ENCODE measurements at places on chromosomes 16 and 17. TPM values are rescaled to one million over a fixed set of nuclear protein-coding genes. Genes with fewer than 3 reads are reported as not detected.

GRCh38 chr16:81280393-81280792, 34.4 kb upstream of the GAN start:
- no peaks in the 10 kb centered on the region for H3K4me1 ChIP-seq
- no peaks in the 10 kb centered on the region for H3K27me3 ChIP-seq
- no peak overlapping the region for H3K27ac ChIP-seq
- H3K4me3 ChIP-seq, result no peak overlapping the region

DNA sequence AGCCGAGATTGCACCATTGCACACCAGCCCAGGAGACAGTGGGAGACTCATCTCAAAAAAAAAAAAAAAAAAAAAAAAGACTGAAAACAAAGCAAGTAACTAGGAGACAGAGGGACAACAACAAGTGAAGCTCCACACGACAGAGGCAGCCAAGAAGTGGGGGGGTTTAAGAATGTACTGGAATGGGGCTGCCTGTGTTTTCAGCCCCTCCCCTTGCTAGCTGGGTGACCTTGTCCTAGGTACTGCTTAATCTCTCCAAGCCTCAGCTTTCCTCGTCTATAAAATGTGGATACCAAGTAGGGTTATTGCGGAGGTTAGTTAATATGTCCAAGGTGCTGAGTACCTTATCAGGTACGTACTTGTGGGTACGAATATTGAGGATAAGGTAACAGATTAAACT, 163.8 kb upstream of the CACNG5 start:
- no peaks in the 10 kb centered on the region for H3K27me3 ChIP-seq
- no peaks in the 10 kb centered on the region for H3K36me3 ChIP-seq
- no peak overlapping the region for H3K4me3 ChIP-seq

- no peak for DNase-seq
- no peaks in the 10 kb centered on the region for H3K4me1 ChIP-seq
- no peak overlapping the region for H3K4me3 ChIP-seq
- no peaks in the 10 kb centered on the region for H3K36me3 ChIP-seq
- no peak overlapping the region for H3K27ac ChIP-seq
These were observed 112.6 kb upstream of the MPHOSPH6 start for GRCh38 chr16:82282662-82283061.

DNA sequence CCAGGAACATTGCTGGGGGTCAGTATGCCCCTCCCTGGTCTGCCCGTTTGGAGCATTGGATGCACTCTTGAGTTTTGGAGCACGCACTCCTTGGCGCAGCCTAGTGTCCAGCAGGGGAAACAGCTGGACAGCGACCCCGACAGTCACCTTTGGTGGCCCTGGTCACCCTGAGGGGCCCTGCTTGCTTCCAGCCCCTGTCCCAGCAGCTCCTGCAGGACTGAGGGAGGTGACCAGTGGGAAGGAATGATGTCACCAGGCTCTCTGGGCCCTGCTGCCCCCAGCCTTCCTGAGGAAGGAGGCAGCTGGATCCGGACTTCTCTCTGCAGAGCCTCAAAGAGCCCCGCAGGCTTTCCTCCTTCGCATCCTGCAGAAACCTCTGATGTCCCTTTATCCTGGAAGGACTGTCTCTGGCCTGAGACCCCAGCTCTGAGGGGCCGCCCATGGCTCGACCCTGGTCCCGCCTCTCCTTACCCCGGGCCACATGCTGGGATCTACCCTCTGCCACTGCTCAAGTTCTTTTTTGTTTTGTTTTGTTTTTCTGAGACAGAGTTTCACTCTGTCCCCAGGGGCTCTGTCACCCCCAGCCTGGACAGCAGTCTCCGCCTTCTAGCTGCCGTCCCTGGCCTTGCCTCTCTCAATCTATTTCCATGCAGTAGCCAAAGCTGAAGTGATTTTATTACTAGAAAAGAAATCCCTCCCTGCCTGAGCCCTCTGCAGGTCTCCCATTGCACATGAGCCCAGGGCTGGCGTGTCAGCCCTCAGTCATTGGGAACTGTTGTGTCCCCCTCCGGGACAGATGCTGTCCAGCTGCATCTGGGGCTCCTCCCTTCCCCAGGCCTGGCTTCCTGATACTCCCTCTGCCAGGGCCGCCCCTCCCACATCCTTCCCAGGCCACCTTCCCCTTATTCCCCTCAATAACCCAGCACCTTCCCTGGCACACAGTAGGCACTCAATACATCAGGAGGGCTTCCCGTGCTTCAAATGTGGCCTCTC, 11.6 kb downstream of the ZSCAN10 start:
- H3K4me3 ChIP-seq, result no peak overlapping the region
- H3K27ac ChIP-seq, result no peak overlapping the region
- H3K36me3 ChIP-seq, result no peaks in the 10 kb centered on the region
- no peaks in the 10 kb centered on the region for H3K27me3 ChIP-seq
- H3K4me1 ChIP-seq, result no peaks in the 10 kb centered on the region

- no peaks in the 10 kb centered on the region for H3K4me1 ChIP-seq
- no peak overlapping the region for H3K27ac ChIP-seq
These were observed 383.0 kb upstream of the PMFBP1 start for GRCh38 chr16:72554935-72555334.

DNA sequence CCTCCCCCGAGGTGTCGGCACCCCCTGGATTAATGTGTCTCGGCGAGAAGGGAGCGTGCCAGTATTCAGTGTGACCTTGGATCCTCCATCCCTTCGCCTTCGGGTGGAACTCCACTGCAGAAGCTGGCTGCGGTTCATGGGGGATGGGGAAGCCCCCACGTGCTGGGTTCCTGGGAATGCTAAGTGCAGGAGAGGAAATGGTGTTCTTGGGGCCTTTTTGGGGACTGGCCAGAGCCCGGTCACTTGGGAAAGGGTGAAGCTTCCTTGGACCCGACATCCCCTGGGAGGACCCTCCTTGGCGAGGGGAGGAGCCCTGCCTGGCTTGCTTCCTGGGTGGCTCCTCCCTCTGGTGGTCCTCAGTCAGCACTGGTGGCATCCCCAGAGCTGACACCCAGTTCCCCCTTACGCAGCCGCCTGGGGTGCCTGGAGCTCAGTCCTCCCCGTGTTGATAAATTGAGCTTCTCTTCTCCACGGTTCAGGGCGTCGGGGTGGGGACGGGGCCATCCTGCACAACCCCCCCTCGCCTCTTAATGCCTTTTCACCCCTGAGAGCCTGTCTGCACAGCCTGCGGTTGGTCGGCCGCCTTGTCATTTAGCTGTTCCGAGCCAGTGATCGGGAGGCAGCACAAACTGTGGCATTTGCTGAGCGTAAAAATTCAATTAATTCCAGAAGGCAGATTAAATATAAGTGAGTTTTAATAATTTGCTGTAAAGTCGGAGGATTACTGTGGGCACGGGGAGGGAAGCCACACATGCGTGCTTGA, 30.7 kb upstream of the GSE1 start:
- no peak overlapping the region for H3K27ac ChIP-seq
- H3K36me3 ChIP-seq, result no peaks in the 10 kb centered on the region
- DNase-seq, result no peak

DNA sequence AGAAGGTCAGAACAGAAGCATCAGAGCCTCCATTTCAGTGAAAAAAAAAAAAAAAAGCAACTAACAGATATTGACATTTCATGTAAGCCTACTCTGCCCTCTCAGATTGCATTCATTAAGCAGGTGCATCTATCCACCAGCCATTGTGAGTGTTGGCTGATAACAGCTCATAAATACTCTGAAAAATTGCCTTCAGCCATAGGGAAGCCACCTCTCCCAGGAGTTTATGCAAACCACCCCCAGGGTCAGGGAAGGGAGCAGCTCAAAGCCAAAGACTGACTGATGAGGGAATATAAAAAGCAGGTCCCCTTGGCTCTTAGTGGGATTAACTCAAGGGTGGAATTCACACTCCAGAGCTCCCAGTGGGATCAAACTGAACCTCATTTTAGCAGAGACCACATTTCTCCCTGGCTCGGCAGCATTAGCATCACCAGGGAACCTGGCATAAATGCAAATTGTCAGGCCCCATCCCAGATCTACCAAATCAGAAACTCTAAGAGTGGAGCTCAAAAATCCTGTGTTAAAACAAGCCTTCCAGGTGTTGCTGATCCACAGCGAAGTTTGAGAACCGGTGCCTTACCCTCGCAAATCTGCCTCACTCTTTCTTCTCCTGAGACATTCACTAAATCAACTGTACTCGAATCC, 14.2 kb downstream of the APOH start:
- H3K36me3 ChIP-seq, result no peaks in the 10 kb centered on the region
- no peak overlapping the region for H3K27ac ChIP-seq
- H3K4me3 ChIP-seq, result no peak overlapping the region
- H3K27me3 ChIP-seq, result no peaks in the 10 kb centered on the region
- no peaks in the 10 kb centered on the region for H3K4me1 ChIP-seq
- DNase-seq, result no peak

Gene ABAT
- 21.5 TPM for total RNA-seq

DNA sequence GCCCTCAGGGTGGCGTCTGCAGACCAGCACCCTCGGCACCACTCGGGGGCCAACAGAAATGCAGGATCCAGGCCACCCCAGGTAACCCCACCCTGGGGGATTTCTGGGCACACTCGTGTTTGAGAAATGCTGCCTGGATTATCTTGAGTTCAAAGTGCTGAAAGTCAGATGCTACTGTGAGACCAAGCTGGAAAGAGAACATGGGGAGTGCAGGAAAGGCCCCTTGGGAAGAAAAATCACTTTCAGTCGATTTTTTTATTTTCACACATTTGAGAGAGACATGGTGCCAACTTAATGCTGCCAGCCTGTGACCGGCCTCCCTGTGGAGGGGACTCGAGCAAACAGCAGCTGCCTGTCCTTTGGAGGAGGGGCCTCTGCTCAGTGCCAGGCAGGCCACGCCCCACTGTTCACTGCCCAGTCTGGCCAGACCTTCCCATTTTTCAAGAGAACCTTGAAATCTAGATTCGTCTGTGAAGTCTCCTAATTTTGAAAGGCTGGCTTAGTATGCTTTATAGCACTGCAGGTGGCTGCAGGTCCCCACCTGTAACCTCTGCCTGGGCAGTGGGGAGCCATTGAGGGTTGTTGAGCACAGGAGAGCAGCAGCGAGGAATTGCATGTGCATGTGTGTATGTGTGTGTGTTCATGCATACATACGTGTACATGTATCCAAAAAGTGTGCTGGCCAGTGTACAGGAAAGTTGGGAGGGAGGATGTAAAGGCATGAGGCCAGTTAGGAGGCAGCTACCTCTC, 70.7 kb upstream of the PLCG2 start:
- no peaks in the 10 kb centered on the region for H3K4me1 ChIP-seq
- peak; percentile 72 for DNase-seq
- no peak overlapping the region for H3K4me3 ChIP-seq
- no peak overlapping the region for H3K27ac ChIP-seq
- no peaks in the 10 kb centered on the region for H3K36me3 ChIP-seq

DNA sequence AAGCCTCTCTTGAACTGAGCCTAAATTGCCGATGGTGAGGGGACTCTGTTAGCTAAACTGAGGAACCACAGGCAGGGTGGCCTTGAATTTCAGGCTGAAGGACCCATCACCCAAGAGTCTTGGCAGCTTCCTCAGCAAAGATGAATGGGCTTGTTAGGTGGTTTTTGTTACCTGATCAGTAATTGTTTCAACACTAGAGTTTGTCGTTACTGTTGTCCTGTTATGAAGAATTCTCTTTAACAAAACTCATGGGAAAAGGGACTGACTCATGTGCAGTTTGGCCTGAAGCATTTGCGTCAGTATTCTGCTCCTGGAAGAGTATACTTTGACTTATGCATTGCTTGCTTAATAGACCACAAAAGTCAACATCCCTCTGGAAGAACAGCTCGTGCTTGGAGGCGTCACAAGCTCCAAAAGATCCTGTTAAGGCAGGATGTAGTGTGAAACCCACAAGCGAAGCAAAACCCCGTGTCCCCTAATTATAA, 206.0 kb downstream of the IRX3 start:
- no peaks in the 10 kb centered on the region for H3K27me3 ChIP-seq
- H3K4me1 ChIP-seq, result no peaks in the 10 kb centered on the region
- no peak for DNase-seq
- no peak overlapping the region for H3K4me3 ChIP-seq

Gene FAM83G
- total RNA-seq, result 10.8 TPM

GRCh38 chr17:34133350-34133749, 121.7 kb upstream of the CCL2 start:
- H3K4me3 ChIP-seq, result no peak overlapping the region
- no peak for DNase-seq
- H3K36me3 ChIP-seq, result no peaks in the 10 kb centered on the region
- H3K27me3 ChIP-seq, result no peaks in the 10 kb centered on the region

Gene MYH8
- not detected for total RNA-seq

DNA sequence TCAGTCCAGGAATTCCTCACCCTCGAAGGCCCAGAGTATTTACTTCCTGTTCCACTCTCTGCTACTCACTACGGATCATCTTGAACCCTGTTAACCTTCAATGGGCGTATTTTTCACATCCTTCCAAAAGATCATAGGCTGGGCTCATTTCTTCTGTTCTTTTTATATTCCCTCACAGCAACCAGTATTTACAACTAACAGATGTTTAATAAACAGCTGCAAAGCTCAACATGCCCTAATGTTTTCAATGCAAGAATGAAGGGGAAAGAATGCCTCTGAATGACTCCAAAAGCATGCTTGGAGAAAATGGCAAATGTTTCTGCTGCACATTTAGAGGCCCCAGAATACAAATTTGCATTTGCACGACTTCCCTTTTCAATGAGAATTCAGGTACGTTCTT, 174.9 kb downstream of the ZFHX3 start:
- no peak overlapping the region for H3K4me3 ChIP-seq
- no peak overlapping the region for H3K27ac ChIP-seq
- no peaks in the 10 kb centered on the region for H3K4me1 ChIP-seq

Gene CTRB2
- 39,221 TPM for total RNA-seq

GRCh38 chr16:19691161-19691711, 26.8 kb downstream of the KNOP1 start:
- H3K4me1 ChIP-seq, result peaks cover 7% of the 10 kb centered on the region
- DNase-seq, result no peak
- no peak overlapping the region for H3K4me3 ChIP-seq
- H3K27me3 ChIP-seq, result no peaks in the 10 kb centered on the region

Gene USP6
- 0.03 TPM for total RNA-seq

Gene ALDH3A2
- total RNA-seq, result 47.0 TPM

Gene ZSCAN10
- total RNA-seq, result not detected

Gene PTGES3L
- total RNA-seq, result 0.20 TPM

Gene ZNF768
- total RNA-seq, result 21.3 TPM

Gene TMEM235
- not detected for total RNA-seq

DNA sequence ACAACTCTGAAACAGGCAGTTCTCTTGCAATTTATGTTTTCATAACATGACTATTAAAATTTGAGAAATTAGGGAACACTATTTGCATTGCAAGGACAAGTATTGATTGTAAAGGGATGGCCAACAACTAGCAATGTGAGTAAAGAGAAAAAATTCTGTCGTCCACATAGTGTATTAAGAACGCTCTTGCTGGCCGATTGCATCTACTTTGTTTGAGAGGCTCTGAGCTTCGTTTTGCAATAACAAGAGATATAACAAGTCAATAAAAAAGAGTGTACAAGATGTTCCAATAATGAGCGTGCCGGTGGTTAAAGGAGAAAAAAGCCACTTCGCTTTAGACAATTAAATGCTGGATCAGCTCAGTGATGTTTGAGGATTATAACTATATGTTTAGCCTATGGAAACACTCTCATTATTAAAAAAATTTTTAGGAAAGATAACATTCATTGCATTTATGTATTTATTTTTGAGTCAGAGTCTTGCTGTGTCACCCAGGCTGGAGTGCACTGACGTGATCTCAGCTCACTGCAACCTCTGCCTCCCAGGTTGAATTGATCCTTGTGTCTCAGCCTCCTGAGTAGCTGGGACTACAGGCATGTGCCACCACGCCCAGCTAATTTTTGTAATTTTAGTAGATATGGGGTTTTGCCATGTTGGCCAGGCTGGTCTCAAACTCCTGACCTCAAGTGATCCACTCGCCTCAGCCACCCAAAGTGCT, 19.2 kb upstream of the TOM1L1 start:
- H3K4me3 ChIP-seq, result no peak overlapping the region
- DNase-seq, result no peak
- no peaks in the 10 kb centered on the region for H3K27me3 ChIP-seq
- H3K27ac ChIP-seq, result no peak overlapping the region

Gene CLDN9
- total RNA-seq, result 1.7 TPM

Gene MT1B
- total RNA-seq, result not detected

All from pancreas (tissue), 10 donors.